Bronchus fibroblast of lung (primary cell): ENCODE measurements at places on chromosomes 16 and 17. TPM values are rescaled to one million over a fixed set of nuclear protein-coding genes. Genes with fewer than 3 reads are reported as not detected.

The GRAP gene
- total RNA-seq = under 0.01 TPM in 1 of 2 replicates, not detected in the other

The CACNG5 gene
- total RNA-seq = 0.17 TPM in 1 of 2 replicates, not detected in the other

The PLEKHG4 gene
- 20.4 and 26.4 TPM in 2 replicates for total RNA-seq

The AXIN2 gene
- 1.0 and 1.2 TPM in 2 replicates for total RNA-seq

The KRTAP1-5 gene
- total RNA-seq = 0.50 and 0.59 TPM in 2 replicates
